ENCODE measurements at places on chromosomes 2 and 18. TPM values are rescaled to one million over a fixed set of nuclear protein-coding genes. Genes with fewer than 3 reads are reported as not detected.

GRCh38 chr2:74887960-74888700 is 54.2 kb downstream of the HK2 start:
- H3K27ac ChIP-seq: peak overlapping the region; percentile 73
- DNase-seq: peak; percentile 90
- H3K36me3 ChIP-seq: peaks cover 19% of the 10 kb centered on the region
- peaks cover 57% of the 10 kb centered on the region for H3K4me1 ChIP-seq
- no peaks in the 10 kb centered on the region for H3K27me3 ChIP-seq
- no peak overlapping the region for H3K4me3 ChIP-seq

DNA sequence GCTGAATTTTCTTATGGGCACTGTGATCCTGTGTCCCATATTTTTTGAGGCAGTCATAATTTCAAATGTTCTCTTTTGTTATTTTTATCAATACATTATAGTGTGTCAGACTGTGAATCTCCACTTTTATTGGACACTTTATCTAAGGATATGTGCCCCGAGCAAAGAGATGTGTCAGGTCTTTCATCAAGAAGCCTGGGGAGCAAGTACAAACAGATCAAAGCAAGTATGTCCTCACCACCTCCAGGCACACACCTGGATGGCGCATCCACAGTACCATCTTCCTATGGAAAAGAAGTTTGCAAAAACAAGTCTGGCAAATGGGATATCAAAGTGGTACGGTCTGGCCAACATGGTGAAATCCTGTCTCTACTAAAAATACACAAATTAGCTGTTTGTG is 81.0 kb upstream of the ZNF236 start:
- H3K27me3 ChIP-seq: no peaks in the 10 kb centered on the region
- peaks cover 6% of the 10 kb centered on the region for H3K4me1 ChIP-seq
- no peak overlapping the region for H3K27ac ChIP-seq
- H3K4me3 ChIP-seq: no peak overlapping the region
- H3K36me3 ChIP-seq: no peaks in the 10 kb centered on the region
- no peak for DNase-seq

- no peak overlapping the region for H3K27ac ChIP-seq
- H3K4me1 ChIP-seq: no peaks in the 10 kb centered on the region
- DNase-seq: no peak
- H3K27me3 ChIP-seq: no peaks in the 10 kb centered on the region
These were observed 129.5 kb upstream of the ID2 start for GRCh38 chr2:8552293-8552801.

- H3K27me3 ChIP-seq: no peaks in the 10 kb centered on the region
- no peak overlapping the region for H3K27ac ChIP-seq
- DNase-seq: no peak
- no peak overlapping the region for H3K4me3 ChIP-seq
- H3K4me1 ChIP-seq: no peaks in the 10 kb centered on the region
- no peaks in the 10 kb centered on the region for H3K36me3 ChIP-seq
These were observed 100.0 kb upstream of the PID1 start for GRCh38 chr2:229371086-229371485.

DNA sequence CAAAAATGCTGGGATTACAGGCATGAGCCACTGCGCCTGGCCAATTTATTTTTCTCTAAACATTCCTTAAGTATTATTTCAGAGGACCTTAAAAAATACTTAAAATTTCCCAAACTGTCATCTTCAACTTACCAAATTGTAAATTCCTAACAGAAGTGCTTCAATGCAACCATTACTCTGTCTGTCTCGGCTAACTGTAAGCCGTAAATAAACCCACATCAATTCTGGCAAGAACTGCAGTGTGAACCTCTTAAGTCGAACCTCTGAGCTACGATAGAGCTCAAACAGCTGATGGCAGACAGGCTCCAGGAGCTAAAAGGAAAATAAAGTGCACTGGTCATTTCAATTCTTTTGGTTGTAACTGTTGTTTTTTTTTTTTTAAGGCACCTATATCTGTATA is 53.4 kb upstream of the ORC2 start:
- H3K4me1 ChIP-seq: no peaks in the 10 kb centered on the region
- H3K36me3 ChIP-seq: peaks cover 26% of the 10 kb centered on the region
- no peak overlapping the region for H3K4me3 ChIP-seq
- no peaks in the 10 kb centered on the region for H3K27me3 ChIP-seq
- H3K27ac ChIP-seq: no peak overlapping the region

The TUBB6 gene
- total RNA-seq: 501 TPM

The PLCD4 gene
- not detected for total RNA-seq

The MATN3 gene
- 2.9 TPM for total RNA-seq

The RAB17 gene
- total RNA-seq: 0.28 TPM
